ENCODE measurements at places on chromosomes 4 and X. TPM values are rescaled to one million over a fixed set of nuclear protein-coding genes. Genes with fewer than 3 reads are reported as not detected.

DNA sequence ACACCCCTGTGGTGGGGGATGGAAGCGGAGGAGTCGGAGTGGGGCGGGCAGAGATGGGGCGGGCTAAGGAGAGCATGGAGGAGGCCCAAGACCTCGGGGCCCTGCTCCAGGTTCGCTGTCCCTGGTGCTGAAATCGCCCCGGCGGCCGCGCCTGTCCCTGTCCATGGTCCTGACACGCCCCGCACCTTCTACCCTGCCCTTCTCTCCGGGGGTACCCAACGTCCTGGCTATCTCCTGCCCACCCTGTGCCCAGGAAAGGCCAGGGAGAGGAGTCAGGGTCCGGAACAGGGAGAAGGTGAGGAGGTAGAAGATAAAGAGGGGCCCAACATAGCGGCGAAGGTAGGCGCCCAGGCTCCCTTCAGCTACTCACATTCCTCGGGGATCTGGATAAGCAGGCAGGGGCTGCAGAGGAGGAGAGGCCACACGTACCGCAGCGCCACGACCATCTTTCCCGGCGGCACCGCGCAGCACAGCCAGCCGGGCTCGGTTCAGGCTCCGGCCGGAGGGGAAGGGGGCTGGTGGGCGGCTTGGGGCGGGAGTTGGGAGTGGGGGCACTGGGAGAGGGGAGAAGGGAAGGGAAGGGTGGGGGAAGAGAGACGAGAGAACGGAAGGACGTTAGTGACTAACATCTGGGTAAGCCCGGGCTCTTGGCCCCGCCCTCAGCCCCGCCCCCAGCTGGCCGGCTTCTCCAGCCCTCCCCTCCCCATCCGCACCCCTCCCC is 10.4 kb downstream of the L1CAM start:
- DNase-seq = peak; percentile 61

- DNase-seq = no peak
Measured at GRCh38 chr4:42359711-42360110, 37.6 kb upstream of the SHISA3 start.

- DNase-seq = no peak
Measured at GRCh38 chr4:73822812-73823504, 13.5 kb upstream of the CXCL6 start.

Gene EDA2R
- total RNA-seq = 1.9 TPM

Measured in lung (tissue), 17 donors.